ENCODE measurements at places on chromosomes 16 and 17.
A peak's percentile ranks its signal among the peaks of the same experiment; 100 is the strongest.

- DNase-seq: peak; percentile 90
These were observed 39.3 kb downstream of the CHD9 start for GRCh38 chr16:53094013-53094630.

DNA sequence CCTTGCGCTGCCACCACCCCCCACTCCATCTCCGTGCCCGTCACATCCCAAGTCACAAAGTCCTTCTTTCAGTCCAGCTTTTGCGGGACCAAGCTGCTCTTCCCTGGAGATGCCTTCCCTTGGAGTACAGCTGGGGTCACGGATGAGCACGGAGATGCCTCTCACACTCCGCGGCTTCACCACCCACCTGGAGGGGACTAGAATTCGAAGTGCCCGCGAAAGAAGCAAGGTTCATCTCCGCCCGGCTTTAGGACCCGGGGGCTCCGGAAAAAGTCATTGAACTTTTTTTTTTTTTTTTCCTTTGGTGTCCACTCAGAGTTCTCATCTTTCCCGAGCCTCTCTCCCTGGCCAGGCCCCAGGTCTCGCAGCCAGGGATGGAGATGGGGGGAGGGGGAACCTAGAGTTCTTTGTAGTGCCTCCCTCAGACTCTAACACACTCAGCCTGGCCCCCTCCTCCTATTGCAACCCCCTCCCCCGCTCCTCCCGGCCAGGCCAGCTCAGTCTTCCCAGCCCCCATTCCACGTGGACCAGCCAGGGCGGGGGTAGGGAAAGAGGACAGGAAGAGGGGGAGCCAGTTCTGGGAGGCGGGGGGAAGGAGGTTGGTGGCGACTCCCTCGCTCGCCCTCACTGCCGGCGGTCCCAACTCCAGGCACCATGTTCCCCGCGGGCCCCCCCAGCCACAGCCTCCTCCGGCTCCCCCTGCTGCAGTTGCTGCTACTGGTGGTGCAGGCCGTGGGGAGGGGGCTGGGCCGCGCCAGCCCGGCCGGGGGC lies at the start of gene FKBP10:
TSS of gene FKBP10 (plus strand) at position 624 of the 771 bp plus-strand sequence. CDS start at position 655, 31 bp downstream.
- DNase-seq: peak; percentile 38

- no peak for DNase-seq
These were observed 9.1 kb upstream of the BLMH start for GRCh38 chr17:30300818-30301217.

DNA sequence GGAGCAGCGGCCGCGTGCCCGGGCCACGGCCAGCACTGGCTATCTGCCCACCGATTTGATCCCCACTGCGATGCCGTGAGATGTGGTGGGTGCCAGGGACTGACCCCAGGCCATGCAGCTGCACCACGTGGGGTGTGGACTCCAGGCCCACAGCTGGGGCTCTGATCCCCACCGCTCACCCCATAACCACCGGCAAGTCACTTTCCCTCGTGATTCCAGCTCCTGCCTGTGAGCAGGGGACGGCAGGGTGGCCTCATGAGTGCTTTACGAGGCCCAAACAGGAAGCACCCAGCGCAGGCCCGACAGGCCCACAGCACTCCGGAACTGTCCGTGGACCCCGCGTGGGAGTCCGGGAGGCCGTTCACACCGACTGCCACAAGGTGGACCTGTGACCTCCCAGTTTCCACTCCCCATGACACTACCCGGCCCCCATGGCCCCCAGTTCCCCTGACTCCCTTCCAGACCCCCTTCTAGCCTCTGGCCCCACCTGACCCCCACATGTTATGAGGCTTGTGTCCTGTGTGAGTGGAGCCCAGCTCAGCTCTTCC lies 616 bp downstream of the PTX4 start:
- DNase-seq: no peak

- DNase-seq: no peak
These were observed 6.5 kb downstream of the EIF1 start for GRCh38 chr17:41695134-41695661.

DNA sequence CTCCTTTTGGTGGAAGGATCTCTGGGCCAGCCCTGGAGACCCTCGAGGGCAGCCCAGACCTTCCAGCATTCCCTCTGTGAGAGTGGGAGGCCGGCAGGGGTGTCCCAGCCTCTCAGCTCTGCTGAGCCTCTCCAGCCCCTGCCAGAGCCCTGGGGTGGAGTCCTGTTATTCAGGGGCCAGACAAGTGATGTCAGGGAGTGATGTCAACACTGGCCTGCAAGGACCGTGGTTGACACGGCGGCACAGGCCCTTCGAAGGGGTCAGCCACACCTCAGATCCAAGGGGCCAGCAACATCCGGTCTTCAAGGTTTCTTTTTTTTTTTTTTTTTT lies 231.2 kb downstream of the KATNIP start:
- DNase-seq: no peak

GRCh38 chr17:3635474-3636153 lies 436 bp downstream of the SHPK start:
- DNase-seq: peak; percentile 30
